ENCODE measurements at places on chromosomes 16 and 17.

DNA sequence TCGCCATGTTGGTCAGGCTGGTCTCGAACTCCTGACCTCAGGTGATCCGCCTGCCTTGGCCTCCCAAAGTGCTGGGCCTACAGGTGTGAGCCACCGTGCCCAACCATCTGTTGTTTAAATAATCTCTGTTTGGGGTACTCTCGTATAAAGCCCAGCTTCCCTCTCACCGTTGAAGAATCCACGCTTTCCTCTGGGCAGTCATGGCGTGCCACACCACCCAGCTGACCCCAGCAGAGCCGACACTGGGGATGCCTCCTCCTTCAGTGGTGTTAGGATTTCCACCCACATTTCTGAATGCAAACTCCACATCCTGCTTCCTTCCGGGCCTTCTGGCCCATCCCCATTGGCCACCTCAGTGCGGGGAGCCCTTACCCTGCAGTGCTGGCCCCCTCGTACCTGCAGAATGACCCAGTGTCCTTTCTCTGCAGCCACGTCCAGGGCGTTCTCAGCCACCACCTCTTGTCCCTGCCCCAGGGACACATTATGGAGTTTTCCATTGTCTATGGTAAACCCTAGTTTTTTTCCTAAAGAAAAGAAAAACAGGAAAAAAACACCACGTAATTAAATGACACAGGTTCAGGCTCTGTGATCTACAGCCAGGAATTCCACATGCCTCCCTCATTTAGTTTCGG is 60.4 kb downstream of the PGS1 start:
- peaks cover 28% of the 10 kb centered on the region for H3K27me3 ChIP-seq
- H3K36me3 ChIP-seq: peaks cover 11% of the 10 kb centered on the region
- H3K27ac ChIP-seq: no peak overlapping the region
- H3K4me1 ChIP-seq: no peaks in the 10 kb centered on the region

DNA sequence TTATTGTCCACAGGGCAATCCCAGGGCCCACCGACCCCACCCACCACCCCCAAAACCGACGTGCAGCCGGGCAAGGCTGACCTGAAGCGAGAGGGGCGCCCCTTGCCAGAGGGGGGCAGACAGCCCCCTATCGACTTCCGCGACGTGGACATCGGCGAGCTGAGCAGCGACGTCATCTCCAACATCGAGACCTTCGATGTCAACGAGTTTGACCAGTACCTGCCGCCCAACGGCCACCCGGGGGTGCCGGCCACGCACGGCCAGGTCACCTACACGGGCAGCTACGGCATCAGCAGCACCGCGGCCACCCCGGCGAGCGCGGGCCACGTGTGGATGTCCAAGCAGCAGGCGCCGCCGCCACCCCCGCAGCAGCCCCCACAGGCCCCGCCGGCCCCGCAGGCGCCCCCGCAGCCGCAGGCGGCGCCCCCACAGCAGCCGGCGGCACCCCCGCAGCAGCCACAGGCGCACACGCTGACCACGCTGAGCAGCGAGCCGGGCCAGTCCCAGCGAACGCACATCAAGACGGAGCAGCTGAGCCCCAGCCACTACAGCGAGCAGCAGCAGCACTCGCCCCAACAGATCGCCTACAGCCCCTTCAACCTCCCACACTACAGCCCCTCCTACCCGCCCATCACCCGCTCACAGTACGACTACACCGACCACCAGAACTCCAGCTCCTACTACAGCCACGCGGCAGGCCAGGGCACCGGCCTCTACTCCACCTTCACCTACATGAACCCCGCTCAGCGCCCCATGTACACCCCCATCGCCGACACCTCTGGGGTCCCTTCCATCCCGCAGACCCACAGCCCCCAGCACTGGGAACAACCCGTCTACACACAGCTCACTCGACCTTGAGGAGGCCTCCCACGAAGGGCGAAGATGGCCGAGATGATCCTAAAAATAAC is 3.0 kb downstream of the SOX9 start:
- H3K36me3 ChIP-seq: peaks cover 88% of the 10 kb centered on the region
- peaks cover 47% of the 10 kb centered on the region for H3K27me3 ChIP-seq
- peaks cover 35% of the 10 kb centered on the region for H3K4me1 ChIP-seq
- peak overlapping the region; percentile 90 for H3K4me3 ChIP-seq

DNA sequence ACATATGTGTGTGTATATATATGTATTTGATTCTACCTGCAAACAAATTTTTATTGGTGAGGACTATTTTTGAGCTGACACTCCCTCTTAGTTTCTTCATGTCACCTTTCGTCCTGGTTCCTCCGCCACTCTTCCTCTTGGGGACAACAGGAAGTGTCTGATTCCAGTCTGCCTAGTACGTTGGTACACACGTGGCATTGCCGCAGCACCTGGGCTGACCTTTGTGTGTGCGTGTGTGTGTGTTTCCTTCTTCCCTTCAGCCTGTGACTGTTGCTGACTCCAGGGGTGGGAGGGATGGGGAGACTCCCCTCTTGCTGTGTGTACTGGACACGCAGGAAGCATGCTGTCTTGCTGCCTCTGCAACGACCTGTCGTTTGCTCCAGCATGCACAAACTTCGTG is 29.4 kb upstream of the CACNG5 start:
- H3K27me3 ChIP-seq: no peaks in the 10 kb centered on the region
- peaks cover 29% of the 10 kb centered on the region for H3K36me3 ChIP-seq
- no peak for DNase-seq
- no peak overlapping the region for H3K27ac ChIP-seq
- H3K4me3 ChIP-seq: no peak overlapping the region

DNA sequence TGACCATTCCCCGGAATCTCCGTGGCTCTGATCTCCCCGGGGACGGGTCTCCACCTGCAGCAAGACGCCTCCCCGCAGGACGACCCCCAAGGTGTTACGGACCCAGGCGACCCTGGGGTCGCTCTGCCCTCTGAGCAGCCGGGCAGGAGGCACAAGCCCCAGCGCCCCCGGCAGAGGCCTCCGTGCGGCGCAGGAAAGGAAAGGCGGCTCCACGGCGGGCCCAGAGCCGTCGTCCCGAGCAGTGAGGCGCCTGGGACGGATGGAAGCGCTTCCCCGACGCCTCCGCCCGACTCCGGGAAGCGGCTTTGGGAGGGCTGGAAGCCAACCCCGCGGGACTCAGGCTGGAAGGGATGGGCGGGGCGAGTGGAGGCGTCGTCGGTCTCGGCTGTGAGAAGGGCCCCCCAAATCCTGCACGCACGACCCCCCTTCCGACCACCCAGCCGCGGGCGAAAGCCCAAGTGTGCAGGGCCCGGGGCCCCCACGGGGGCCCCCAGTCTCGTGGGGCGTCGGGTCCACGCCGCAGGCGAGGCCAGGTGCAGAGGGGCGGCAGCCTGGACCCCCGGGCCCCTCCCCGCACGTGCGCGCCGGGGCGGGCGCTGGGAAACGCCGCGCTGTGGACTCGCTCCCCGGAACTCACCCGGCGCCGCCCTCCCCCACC is 32.7 kb upstream of the RPH3AL start:
- peaks cover 11% of the 10 kb centered on the region for H3K36me3 ChIP-seq
- no peak overlapping the region for H3K27ac ChIP-seq
- peak overlapping the region; percentile 69 for H3K4me3 ChIP-seq
- H3K4me1 ChIP-seq: peaks cover 16% of the 10 kb centered on the region
- peaks cover 29% of the 10 kb centered on the region for H3K27me3 ChIP-seq
- DNase-seq: peak; percentile 25

Data from Calu3 (cell line).